RCC 7860 (cell line): ENCODE measurements at places on chromosomes 7 and 10.
A peak's percentile ranks its signal among the peaks of the same experiment; 100 is the strongest.

- DNase-seq = no peak
Observed at GRCh38 chr7:36570528-36571189, 153.6 kb downstream of the AOAH start.

DNA sequence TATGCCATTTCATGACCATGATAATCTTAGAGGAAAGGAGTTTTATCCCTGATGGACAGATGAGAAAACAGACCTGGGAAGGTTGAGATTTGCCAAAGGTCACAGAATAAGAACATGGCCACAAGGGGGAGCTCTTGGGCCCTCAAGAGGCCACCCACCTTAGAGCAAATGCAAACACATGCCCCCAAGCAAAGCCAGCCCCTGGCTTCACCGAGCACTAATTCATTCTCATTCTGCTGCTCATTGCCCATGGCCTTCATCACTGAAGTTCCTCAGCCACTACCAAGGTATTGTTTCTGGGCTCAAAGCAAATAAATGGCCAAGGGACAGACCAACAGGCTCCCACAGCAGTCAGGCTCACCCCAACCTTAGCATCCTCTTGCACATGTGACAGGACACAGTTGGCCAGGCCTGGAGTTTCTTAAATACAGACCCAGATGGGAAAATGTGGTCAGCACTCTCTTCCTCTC, 44.2 kb downstream of the PDLIM1 start:
- peak; percentile 56 for DNase-seq

- no peak for DNase-seq
Observed at GRCh38 chr7:25594728-25595127, 366.4 kb upstream of the NPVF start.

- DNase-seq = no peak
Observed at GRCh38 chr10:104681485-104681884, 40.4 kb downstream of the SORCS3 start.

GRCh38 chr7:40009301-40009700, 59.2 kb downstream of the CDK13 start:
- no peak for DNase-seq

DNA sequence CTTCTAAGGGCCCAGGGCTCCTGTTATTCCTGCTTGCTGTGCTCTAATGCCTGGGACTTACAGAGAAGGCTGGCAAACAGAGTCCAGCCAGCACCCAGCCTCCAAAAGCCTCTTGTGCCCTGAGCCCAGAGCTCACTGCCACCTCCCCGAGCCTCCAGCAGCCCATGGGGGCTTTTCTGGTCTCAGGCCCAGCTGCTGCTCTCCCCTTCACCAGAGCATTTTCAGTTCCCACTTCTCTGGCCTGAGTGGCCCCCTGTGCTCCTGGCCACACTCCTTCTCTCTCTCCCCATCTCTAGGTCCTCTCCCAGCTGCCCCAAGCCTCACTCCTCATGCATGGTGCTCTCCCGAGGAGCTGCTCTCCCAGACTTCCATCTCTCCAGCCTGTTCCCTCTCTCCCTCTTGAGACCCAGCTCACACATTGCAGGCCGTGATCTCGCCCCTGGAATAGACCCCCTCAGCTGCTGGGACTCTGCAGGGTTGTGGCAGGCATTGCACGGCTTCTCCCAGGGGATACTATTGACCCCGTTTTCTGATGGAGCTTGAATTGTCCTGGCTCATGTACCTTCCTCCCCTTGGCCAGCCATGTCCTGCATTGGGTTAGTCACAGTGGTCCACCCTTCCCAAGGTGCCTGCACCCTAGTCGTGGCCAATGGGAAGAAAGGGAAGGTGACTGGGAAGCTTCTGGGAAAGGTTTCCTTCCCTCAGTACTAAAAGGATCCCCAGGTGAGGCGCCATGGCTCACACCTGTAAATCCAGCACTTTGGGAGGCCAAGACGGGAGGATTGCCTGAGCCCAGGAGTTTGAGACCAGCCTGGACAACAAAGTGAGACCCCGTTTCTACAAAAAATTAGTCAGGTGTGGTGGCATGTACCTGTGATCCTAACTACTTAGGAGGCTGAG, 9.0 kb upstream of the RASSF4 start:
- no peak for DNase-seq

DNA sequence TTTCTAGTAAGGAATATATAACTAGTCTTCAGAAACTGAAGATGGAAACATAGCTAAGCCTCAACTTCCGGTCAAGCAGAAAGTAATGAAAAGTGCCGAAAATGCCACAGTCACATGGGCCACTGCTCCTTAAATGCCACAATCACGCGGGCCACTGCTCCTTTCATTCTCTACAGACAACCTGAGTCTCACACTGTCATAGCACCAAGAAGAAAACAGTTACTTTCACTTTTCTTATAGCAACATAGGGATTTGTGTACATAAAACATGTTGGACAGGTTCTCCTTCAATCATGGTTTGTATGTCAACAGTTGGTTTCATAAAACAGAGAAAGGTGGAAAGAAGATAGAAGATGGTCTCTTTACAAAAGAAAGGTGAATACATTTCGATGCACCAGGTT, 48.6 kb upstream of the NOBOX start:
- no peak for DNase-seq

DNA sequence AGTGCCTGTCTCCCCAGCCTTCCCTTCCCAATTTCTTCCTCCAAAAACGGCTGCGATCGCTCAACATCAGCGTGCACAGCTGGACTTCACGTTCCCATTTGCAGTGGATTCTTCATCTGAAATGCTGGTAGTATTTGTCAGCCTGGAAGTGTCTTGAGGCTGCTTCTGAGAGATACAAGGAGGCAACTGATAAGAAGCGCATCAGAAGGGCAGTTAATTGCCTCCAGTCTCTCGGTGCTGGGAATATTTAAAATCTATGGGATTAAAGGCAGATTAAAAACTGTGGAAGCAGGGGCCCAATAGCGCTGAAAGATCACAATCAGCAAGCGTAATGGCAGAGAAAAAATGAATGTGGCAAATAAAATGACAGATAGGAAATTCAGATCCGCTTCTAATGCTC, 450.0 kb downstream of the GATA3 start:
- no peak for DNase-seq

DNA sequence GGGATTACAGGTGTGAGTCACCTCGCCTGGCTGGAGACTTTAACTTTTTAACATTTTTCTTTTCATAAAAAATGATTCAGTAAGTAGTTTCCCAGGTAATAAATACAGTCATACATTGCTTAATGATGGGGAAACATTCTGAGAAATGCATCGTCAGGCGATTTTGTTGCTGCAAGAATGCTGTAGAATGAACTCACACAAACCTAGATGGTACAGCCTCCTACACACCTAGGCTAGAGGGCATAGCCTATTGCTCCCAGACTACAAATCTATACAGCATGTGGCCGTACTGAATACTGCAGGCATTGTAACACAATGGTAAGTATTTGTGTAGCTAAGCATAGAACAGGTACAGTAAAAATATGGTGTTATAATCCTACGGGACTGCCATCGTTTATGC, 108.5 kb upstream of the SFMBT2 start:
- peak; percentile 78 for DNase-seq

GRCh38 chr10:28560617-28561016, 27.7 kb downstream of the WAC start:
- DNase-seq = no peak

- peak; percentile 91 for DNase-seq
Observed at GRCh38 chr10:30493609-30494530, 59.9 kb downstream of the MAP3K8 start.

DNA sequence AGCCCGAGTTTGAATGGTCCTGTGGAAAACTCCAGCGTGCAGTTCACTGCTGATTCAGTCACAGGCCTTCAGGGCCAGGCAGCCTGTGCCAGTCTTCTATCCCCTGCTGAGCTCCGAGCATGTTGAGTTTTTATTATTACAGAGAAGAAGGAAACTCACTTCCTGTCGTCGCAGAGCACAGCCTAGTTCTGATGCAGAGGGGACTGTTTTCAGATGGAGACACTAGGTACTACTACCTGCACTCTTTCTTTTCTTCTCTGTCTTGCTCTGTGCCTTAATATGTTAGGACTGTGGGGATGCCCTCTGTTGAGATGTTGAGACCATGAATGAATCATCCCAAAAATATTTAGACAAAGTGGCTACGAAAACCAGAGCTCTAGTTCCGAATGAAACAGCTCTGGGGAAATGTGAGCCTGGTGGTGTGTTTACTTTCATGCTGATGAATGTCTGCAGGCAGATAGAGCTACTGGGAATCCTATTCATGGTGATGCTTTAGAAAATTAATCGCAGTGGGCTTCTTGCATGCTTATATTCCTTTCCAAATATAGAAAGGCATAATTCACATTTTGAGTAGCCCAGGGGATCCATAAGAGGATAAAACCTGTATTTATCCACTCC, 29.6 kb downstream of the CASP7 start:
- DNase-seq = peak; percentile 9

DNA sequence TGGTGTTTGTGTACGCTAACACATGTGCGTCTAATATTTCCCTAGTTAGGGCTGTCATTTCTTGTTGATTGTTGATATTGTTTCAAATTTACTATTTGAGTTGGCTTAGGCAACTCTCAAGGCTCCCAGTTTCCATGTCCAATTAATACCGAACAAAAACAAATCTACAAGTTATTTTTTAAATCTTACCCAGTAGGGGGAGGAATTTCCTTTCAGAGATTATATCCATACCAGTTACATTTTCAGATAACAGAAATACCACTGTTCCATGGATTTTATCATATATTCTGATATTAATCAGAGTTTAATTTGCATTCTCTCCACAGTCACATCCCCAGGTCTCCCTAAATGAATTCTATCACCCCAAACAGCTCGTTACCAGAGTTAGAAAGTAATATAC, 7.2 kb upstream of the AKR1B10 start:
- DNase-seq = no peak

DNA sequence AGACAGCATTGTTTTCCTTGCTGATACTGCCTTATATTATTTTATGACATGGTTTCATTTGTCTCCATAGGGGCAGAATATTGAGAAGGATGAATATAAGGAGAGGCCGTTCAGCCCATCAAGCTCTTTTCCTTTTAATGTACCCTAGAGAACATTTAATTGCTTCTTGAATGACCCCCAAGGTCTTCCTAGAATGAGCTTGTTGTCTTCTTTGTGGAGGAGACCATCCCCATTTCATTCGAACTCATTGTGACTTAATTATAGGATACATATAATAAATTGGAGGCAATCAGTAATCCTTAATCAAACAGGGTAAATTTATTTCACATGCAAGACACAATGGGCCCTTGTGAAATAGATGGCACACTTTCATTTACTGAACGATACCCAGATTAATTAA, 231.3 kb downstream of the MDFIC start:
- no peak for DNase-seq

- no peak for DNase-seq
Observed at GRCh38 chr7:39714447-39715091, 91.2 kb downstream of the RALA start.

GRCh38 chr7:1526271-1526754, 4.2 kb upstream of the MAFK start:
- DNase-seq = no peak

DNA sequence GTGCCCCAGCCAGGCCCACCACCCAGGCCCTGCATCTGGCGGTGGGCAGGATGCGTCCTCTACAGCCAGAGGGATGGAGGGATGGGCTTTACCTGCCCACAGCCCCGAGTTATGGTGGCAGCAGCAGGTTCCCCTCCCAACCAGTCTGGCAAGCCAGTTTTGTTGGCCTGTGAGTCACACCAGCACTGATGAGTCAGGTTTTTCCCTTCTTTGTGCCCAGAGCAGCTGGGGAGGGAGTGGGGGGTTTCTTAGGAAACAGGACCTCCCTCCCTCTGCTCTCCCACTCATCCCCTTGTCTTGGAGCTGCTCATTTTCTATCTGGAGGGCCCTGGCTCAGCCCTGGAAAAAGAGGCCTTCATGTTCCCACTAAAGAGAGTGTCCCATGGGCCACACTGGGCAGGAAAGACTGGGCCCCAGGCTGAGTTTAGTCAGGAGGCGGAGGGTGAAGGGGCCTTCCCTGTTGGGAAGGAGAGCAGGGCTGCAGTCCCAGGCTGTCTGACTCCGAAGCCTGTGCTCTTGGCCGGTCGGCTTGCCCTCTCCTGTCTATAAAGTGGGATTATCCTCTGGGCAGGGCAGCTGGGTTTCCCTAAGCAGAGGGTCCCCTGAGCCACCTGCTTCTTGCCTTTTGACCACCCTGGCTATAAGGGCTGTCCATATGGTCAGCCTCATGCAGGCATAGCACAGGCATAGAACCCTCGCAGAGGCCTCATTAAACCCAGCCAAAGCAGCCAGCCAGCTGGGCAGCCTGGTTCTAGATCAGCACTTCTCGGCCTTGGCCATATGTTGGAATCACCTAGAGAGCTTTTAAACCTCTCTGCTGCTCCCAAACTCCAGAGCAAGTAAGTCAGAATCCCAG, 30.2 kb upstream of the ANKRD2 start:
- peak; percentile 91 for DNase-seq

DNA sequence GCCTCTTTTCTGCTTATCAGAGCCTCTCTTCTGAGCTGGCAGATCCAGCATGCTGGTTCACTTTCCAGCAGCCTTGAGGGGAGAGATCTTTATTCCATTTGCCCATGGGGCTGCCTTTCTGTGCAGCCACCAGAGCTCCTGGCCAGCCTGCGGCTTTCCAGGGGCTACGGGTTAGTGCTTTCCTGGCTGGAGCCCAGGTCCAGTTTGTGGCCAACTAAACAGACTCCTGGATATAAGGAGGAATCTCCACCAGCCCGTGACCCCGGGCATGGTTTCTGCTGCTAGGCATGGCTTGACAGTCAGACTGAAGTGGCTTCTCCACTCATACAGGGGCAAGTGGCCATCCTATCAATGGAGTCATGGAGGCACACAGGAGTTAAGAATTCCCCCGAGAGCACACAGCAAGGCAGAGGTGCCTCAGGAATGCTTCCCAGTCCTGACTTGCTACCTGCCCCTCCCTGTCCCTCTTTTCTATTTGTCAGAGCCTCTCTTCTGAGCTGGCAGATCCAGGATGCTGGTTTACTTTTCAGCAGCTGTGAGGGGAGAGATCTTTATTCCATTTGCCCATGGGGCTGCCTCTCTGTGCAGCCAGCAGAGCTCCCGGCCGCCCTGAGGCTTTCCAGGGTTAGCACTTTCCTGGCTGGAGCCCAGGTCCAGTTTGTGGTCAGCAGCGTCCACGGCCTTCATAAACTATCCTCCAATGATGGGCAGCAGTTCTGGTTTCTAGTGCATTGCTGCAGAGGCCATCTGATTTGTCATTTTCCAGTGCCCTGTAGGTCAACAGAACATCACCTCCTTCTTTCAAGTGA, 35.9 kb downstream of the TSPAN15 start:
- DNase-seq = peak; percentile 86

- DNase-seq = no peak
Observed at GRCh38 chr10:113132591-113133121, 182.6 kb downstream of the TCF7L2 start.

- no peak for DNase-seq
Observed at GRCh38 chr7:116455499-116455898, 44.0 kb upstream of the CAV2 start.

GRCh38 chr7:127619681-127620405, 1.9 kb upstream of the PAX4 start:
- no peak for DNase-seq

- DNase-seq = no peak
Observed at GRCh38 chr7:158396982-158397862, 190.4 kb downstream of the PTPRN2 start.

GRCh38 chr10:43596546-43596945, 9.7 kb upstream of the ZNF485 start:
- no peak for DNase-seq
